ENCODE measurements at places on chromosomes 2 and 18.

DNA sequence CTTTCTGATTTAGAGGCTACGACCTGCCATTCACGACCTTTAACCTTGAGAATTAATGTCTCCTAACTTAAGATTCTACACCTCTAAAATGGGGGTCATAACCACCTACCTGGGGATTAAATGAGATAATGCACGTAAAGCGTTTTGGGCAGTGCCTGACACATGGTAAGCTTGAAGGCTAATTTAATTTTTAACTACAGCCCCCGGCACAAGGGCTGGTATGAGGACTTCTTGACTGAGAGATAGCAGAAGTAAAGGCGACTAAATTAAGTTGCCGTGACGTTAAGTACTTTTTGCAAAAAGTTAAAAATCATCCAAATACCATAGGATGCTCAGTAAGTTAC is 549 bp downstream of the MRPL35 start:
- no peak for DNase-seq

GRCh38 chr18:38406607-38407006 is 841.0 kb upstream of the CELF4 start:
- DNase-seq: no peak

GRCh38 chr2:106012001-106012590 is 182.0 kb downstream of the UXS1 start:
- no peak for DNase-seq

DNA sequence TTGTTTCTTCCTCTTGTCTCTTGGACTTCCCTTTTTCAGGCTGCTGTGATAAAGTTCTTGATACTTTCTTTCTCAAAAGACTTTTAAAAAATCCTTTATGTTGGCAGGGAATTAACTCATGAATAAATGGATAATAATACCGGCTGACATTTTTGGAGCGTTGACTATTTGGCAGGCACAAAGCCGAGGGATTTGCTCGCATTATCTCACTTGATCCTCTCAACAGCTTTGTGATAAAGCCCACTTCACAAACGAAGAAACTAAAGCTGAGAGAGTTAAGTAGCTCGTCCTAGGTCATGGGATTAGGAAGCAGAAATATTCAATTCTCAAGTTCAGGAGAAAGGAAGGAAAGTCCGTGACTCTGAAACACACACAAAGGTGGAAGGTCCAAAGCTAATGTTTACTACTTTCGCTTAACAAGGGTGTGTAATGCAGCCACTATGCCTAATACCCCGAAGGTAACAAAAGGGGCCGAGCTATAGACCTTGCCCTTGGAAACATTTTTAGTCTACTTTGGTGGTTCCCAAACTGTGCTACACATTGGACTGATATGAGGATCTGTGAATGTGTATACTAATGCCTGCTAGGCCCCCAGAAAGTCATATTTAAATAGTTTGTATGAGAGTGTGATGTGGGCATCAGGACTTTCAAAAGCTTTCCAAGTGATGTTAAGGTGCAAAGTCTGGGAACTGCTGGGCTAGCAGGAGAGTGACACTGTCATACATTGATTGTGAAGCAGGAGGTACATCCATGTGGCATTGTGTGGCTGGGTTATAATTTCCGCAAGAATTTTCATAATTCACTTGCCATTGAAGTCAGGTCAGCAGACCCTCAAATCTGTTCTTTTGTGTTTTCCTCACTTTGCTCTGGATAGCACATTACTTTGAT is 508.4 kb downstream of the PLCL1 start:
- no peak for DNase-seq

DNA sequence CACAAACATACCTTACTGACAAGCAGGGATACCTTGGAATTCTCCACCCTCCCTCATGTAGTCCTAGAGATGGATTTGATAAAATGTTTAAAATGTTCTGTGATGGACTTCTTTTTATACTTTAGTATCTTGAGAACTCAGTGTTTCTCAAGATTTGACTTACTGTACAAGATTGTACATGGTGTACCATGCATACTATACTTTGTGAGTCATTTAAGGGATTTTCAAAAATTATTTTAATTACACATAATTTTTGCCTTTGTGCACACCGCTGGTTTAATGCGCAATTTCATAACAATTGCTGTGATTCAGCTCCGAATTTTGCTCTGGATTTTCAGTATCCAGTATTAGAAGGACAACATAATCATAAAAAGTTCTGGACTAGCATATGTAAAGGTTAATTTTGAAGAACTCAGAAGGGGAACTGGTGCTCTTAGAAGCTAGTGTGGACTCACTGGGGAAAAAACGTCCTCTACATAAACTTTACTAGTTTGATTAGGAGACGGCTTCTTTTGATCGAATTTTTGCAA is 78.6 kb upstream of the ACSL3 start:
- DNase-seq: no peak

GRCh38 chr2:144595686-144596072 is 75.8 kb upstream of the ZEB2 start:
- no peak for DNase-seq

GRCh38 chr2:16138811-16139662 is 198.7 kb downstream of the MYCN start:
- no peak for DNase-seq

- no peak for DNase-seq
Observed at GRCh38 chr2:151670346-151670745, 63.9 kb downstream of the NEB start.

DNA sequence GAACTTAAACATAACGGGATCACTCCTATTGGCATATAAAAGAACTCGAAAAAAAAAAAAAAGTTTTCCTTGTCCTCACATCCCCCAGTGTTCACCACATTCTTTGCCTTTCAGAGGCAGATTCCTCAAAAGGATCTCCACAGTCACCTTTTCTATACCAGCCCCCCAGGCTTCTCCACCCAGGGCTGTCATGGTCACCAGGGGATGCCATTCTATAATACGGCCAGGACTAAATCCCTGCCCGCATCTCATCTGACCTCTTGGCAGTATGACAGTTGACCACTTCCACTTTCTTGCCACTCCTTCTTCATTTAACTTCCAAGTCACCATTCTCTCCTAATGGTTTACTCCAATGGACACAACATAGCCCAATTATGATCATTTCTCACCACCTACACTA is 29.3 kb downstream of the SOS1 start:
- no peak for DNase-seq

DNA sequence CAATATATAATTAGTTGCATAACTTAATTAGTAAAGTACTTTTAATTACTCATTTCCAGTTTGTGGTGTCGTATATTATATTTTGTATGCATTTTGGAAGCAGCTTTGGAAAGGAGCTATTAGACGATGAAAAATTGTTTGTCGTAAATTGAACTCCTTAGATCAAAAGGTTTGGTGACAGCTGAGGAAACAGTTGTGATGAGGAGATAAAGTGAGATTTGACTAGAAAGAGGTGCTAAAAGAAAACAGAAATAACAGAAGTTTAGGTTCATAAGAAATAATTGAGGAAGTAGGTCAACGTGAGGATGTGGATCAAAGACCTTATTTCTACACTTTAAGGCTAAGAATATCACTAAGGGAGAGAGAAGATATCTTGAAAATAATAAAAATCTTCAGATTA is 141.9 kb upstream of the NETO1 start:
- no peak for DNase-seq

DNA sequence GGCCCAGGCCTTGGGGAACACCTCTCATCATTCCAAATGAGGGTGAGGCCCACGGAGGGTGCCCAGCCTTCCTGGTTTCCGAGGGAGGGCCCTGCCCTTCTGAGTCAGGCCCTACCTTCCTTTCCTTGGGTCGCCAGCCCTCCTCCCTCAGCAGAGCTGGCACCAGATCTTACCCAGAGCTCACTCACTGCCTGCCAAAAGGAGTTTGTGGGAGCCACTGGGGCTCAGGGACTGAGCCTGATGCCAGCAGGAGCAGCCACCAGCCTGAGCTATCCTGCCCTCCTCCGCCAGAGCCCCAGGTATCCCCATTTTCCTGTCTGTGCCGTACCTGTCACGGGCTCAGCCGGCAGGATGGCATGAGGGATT is 64.1 kb downstream of the NRP2 start:
- DNase-seq: no peak

DNA sequence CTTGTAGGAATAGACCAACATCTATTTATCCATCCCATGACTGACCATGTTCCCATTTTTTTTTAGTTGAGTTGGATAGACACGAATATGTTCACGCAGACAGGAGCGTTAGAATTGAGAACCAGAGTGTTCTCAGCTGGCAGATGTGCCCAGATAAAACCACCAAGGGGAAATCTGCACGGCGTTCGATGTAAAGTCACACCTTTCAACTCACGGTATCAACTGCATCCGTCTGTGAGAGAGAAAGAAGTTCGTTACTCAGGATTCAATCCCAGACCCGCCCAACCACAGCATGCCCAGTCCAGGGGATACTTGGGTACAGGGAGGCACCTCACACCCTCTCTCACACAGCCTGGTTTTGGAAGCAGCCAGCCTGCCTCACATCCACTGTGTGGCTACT is 26.1 kb downstream of the MAL start:
- no peak for DNase-seq

GRCh38 chr2:41920812-41921211 is 127.0 kb upstream of the PKDCC start:
- no peak for DNase-seq

DNA sequence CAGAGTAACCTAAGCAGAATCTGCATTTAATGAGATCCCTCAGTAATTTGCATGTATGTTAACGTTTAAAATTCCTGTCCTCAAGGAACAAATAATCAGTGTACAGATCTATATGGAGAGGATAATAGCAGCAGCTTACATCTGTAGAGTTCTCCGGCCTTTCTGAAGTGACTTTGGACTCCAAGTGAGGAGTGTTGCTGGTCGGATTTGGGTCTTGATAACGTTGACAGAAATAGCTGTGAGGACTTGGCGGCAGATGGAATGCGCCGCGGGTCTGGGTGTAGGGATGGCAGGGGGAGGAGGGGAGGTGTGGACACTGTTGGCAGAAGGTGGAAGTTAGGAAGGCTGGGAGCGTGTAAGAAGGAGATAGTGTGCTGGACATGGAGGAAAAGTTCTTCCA is 170.9 kb upstream of the GATA6 start:
- no peak for DNase-seq

- no peak for DNase-seq
Observed at GRCh38 chr18:13359210-13359609, 140.7 kb downstream of the LDLRAD4 start.

- DNase-seq: no peak
Observed at GRCh38 chr2:136517716-136518115, 247.6 kb upstream of the THSD7B start.

DNA sequence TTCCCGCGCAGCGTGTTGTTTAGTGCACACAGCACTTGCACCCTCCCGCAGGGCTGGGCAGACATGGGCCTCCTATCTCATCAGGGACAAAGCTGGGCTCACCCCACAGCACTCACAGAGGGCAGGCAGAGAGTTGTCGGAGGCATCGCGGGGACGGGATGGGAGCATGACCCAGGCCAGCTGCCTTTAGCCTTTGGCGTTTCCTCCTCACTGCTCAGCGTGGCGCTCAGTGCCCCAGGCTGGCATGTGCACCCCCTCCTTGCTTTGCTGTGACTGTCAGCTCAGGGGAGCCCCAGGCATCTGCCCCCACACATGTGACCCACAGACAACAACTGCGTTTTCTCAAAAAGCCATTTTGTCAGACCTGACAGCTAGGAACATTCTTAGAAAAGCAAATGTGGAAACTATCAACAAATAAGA is 101.1 kb downstream of the RNF144A start:
- no peak for DNase-seq

GRCh38 chr2:172821370-172822338 is 86.0 kb downstream of the RAPGEF4 start:
- no peak for DNase-seq

- no peak for DNase-seq
Observed at GRCh38 chr2:157808421-157808820, 67.7 kb downstream of the ACVR1 start.

DNA sequence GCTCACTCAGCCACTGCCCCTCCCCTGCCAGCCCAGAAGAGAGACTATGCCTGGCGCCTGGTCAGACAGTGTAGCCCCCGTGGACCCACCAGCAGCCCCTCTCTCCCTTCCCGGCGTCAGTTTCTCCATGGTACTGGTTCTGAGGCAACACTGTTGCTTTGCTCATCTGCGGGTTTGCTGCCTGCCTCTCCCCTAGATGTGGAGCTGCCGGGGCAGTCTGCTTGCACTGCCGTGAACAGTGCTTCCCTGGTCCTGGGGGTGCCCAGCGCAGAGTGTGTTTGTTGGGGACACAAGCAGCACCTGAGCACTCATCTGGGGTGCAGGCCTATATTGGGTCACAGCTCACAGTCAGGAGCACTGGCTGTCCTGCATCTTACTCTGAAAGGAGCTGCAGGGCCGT is 309.9 kb downstream of the NDUFA10 start:
- DNase-seq: no peak

DNA sequence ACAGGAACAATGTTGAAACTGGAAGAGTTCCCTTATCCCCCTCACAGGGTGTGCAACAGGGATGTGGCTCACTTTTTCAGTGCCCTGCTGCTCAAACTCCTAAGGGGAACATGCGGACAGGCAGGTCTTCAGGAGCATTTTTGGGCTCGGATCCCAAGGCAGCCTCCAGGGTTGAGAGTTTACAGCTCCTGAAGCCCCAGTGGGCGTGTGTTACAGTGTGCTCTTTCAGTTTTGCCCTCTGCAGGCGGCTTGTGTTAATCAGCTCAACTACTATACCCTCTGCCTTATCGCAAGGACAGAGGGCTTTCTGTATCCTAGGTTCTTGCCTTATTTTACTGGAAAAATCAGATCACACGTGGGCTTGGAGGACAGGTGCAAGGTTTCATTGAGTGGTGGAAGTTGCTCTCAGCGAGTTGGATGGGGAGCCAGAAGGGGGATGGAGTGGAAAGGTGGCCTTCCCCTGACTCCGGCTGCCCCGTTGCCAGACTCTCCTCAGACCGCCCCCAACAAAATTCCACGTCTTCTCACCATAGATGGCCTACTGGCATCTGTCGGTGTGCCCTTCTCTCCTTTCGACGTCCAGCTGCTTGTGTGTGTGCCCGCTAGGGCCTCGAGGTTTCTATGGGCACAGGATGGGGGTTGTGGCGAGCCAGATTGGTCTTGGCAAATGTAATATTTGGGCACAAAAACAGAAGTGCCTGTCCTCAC is 541.9 kb downstream of the TMX3 start:
- no peak for DNase-seq

DNA sequence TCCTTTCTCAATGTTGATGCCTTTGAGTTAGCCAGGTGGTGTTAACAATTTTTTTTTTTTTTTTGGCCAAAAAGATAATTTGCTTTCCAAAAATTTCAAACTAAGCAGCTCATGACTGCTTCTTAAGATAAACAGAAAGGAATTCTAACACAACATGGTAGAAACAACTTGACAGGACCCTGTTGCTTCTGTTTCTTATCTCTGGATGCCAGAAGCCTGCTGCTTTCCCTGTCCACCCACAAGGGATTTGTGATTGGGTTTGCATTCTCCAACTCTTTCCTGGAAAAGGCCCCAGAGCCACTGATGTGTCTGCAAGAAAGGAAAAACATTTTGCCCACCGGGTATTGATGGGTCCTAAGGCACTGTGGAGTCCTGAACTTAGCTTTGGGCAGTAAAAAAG is 217.2 kb upstream of the PKDCC start:
- no peak for DNase-seq

GRCh38 chr2:77013953-77014352 is 508.2 kb downstream of the LRRTM4 start:
- DNase-seq: no peak

- no peak for DNase-seq
Observed at GRCh38 chr18:12009581-12010140, 28.4 kb downstream of the IMPA2 start.

- DNase-seq: peak; percentile 51
Observed at GRCh38 chr2:152635635-152636298, 81.5 kb downstream of the PRPF40A start.
